DND-41 (cell line): ENCODE measurements at places on chromosomes 11 and 22.

DNA sequence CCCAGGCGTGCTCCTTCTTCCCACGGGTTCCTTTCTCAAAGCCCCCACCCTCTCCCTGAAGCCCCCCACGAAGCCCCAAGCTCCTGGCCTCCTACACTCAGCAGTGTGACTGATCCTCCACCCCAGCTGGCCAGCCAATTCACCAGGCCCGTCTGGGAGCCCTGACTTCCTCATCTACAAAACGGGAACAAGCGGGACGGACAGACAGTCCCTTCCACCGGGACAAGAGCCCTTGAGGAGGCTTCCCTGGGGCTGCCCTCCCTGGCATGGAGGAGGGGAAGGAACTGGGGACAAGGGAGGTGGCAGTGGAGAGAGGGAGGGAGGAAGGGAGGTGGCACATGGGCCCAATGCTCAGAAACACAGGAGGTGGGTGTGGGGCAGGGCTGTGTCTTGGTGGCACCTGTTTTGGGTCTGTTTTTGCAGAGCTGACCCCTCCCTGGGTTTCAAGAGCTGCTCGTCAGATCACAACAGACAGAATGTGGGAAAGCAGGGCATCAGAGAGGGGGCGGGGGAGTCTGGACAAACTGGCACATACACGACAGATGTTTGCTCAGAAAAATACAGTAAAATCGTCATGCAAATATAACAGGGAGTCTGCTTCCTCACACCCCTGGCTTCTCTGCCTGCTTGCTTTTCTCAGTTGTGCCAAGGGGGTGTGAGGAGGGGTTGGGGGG lies 56.8 kb downstream of the ELFN2 start:
- no peaks in the 10 kb centered on the region for H3K27me3 ChIP-seq
- no peak overlapping the region for H3K4me3 ChIP-seq
- no peaks in the 10 kb centered on the region for H3K4me1 ChIP-seq
- no peak overlapping the region for H3K27ac ChIP-seq
- peak; percentile 9 for DNase-seq
- no peaks in the 10 kb centered on the region for H3K36me3 ChIP-seq

DNA sequence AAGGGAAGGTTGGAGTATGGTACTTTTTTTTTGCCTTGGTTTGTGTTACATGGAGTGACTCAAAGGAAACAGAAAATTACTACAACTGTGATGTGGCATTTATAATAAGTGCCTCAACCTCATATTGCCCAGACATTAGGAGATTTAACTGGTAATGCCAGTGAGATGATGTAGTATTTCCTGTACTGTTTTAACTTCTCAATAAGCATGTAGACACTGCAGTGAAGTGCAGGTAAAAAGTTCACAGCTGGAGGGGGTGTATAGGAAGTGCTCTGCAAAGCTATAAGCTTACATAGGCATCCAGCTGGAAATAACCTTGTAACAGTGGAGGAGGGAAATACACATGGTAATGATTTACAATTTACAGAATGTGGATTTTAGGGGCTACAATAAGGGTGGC lies 138.2 kb upstream of the MTMR2 start:
- no peak overlapping the region for H3K27ac ChIP-seq
- H3K4me3 ChIP-seq, result no peak overlapping the region
- 0 out of 2 replicates have a peak, but pooled peaks cover 7% of the 10 kb centered on the region for H3K4me1 ChIP-seq
- H3K36me3 ChIP-seq, result no peaks in the 10 kb centered on the region
- no peaks in the 10 kb centered on the region for H3K27me3 ChIP-seq

- H3K4me3 ChIP-seq, result no peak overlapping the region
- H3K27ac ChIP-seq, result no peak overlapping the region
- peaks cover 16% of the 10 kb centered on the region for H3K27me3 ChIP-seq
- no peaks in the 10 kb centered on the region for H3K36me3 ChIP-seq
- DNase-seq, result no peak
- H3K4me1 ChIP-seq, result no peaks in the 10 kb centered on the region
Observed at GRCh38 chr11:125304136-125304535, 139.6 kb downstream of the PKNOX2 start.

DNA sequence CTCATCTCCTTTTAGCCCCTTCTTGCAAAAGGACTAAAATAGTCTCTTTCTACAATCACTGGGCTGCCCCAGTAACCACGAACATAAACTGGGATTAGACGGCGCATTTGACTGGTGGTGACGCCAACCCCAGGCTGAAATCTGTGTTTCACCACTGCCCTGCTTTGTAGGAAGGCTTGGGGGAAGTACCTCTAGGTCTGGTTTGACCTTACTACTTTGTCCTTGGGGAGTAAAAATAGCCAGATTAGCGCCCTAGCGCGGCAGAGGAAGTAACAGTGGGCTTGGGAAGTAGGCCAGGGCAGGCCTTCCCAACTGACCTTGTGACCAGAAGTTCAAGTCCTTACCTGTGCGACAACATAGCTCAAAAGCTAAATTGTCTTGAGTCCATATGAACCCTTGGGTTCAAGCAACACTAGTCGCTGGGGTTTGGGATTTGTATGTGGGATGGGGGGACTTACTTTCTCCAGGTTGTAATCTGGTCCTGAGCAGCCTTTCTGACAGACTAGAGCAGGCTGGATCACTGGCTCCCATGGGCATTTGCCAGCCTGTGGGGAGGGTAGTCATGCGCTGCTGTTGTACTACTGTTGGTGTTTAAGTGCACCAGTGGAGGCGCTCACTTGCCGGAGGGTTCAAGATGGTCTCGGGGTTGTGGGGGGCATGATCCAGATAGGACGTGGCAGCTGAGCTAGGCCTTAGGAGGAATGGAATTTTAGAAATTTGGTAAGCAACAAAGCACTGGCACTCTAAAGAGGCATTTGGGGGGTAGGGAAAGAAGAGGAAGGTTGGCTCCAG lies 953 bp upstream of the PACS1 start:
- H3K4me1 ChIP-seq, result peaks cover 27% of the 10 kb centered on the region
- DNase-seq, result no peak
- peak overlapping the region; percentile 90 for H3K4me3 ChIP-seq
- peak overlapping the region; percentile 61 for H3K27ac ChIP-seq

DNA sequence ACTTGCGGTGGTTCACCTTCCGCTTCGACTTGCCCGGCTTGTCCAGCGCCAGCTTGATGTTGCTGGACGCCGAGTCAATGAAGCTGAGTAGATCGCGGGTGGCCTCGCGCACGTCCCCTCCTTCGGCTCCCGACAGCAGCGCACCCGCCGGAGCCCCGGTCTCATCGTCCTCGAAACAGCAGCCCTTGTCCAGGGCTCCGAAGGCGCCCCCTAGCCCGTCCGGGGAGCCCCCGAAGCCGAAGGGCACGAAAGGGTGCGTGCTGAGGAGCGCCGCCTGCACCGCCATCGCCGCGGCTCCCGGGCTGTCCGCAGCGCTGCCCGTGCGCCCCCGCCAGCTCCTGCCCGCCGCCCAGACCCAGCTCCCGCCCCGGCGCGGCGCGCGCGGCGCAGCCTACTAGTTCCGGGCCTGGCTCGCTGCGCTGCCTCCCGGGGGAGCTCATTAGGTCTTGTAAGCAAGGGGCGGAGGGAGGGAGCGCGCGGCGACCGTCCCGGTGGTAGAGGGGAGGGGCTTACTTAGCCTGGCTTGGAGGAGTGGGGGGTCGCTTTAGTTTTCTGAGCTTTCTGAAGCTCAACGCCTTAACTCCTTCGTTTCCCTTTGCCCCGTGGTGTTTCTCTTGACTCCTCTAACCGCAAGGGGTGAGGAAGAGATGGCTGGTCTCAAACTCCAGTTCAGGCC lies at the start of gene FAM181B:
Gene FAM181B, minus strand, starts transcription at position 421 of the 676 bp plus-strand sequence. Its CDS starts 135 bp downstream, at position 286.
- H3K4me3 ChIP-seq, result no peak within 1 kb of the TSS
- H3K27ac ChIP-seq, result no peak within 1 kb of the TSS
- H3K27me3 ChIP-seq, result no peaks in the 10 kb centered on the region
- no peak for DNase-seq

GRCh38 chr11:123321636-123322035 lies 108.4 kb upstream of the GRAMD1B start:
- no peaks in the 10 kb centered on the region for H3K36me3 ChIP-seq
- no peak overlapping the region for H3K27ac ChIP-seq
- no peak overlapping the region for H3K4me3 ChIP-seq
- no peaks in the 10 kb centered on the region for H3K4me1 ChIP-seq

DNA sequence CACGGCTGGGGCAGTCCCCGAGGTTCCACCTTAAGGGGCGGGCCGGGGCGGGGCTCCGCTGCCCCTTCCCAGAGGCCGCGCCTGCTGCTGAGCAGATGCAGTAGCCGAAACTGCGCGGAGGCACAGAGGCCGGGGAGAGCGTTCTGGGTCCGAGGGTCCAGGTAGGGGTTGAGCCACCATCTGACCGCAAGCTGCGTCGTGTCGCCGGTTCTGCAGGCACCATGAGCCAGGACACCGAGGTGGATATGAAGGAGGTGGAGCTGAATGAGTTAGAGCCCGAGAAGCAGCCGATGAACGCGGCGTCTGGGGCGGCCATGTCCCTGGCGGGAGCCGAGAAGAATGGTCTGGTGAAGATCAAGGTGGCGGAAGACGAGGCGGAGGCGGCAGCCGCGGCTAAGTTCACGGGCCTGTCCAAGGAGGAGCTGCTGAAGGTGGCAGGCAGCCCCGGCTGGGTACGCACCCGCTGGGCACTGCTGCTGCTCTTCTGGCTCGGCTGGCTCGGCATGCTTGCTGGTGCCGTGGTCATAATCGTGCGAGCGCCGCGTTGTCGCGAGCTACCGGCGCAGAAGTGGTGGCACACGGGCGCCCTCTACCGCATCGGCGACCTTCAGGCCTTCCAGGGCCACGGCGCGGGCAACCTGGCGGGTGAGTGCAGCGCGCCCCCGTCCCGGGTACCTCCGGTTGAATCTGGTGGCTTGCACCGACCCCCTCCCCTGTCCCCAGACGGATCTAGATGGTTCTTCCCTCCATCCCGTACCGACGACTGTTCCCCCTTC lies at the start of gene SLC3A2:
Gene SLC3A2, plus strand, starts transcription at position 94 of the 776 bp plus-strand sequence. Its CDS starts 128 bp downstream, at position 222.
- H3K27ac ChIP-seq, result peak within 1 kb of the TSS; percentile 95
- peak; percentile 91 for DNase-seq
- H3K27me3 ChIP-seq, result no peaks in the 10 kb centered on the region
- H3K4me3 ChIP-seq, result peak within 1 kb of the TSS; percentile 83

- H3K27ac ChIP-seq, result no peak overlapping the region
- H3K4me3 ChIP-seq, result no peak overlapping the region
- no peaks in the 10 kb centered on the region for H3K36me3 ChIP-seq
- no peaks in the 10 kb centered on the region for H3K4me1 ChIP-seq
- H3K27me3 ChIP-seq, result no peaks in the 10 kb centered on the region
Observed at GRCh38 chr11:95536047-95536690, 253.4 kb downstream of the FAM76B start.

- H3K4me3 ChIP-seq, result no peak overlapping the region
- no peaks in the 10 kb centered on the region for H3K4me1 ChIP-seq
- H3K36me3 ChIP-seq, result peaks cover 50% of the 10 kb centered on the region
- no peak for DNase-seq
Observed at GRCh38 chr22:20061481-20061861, 18.6 kb upstream of the DGCR8 start.

- H3K27me3 ChIP-seq, result no peaks in the 10 kb centered on the region
- no peak for DNase-seq
- no peak overlapping the region for H3K27ac ChIP-seq
- no peaks in the 10 kb centered on the region for H3K4me1 ChIP-seq
- H3K36me3 ChIP-seq, result peaks cover 26% of the 10 kb centered on the region
- no peak overlapping the region for H3K4me3 ChIP-seq
Observed at GRCh38 chr22:38861170-38861876, 10.7 kb downstream of the CBX6 start.

DNA sequence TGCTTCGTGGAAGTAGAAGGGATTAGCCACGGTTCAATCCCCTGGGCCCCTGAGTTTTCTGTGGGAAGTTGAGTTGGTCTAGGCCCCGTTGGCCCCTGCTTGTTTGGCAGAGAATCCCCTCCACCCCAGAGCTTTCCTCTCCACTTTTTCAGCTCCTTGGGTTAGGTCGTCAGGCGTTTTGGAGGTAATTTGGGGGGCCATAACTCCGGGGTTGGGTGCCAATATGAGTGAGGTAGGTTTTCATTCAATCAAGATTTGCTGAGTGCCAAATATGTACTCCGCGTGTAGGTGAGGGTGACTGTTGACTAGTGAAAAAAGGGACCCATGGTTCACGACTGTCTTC lies 590 bp downstream of the ATG13 start:
- H3K27me3 ChIP-seq, result no peaks in the 10 kb centered on the region
- peaks cover 25% of the 10 kb centered on the region for H3K36me3 ChIP-seq
- H3K4me3 ChIP-seq, result peak overlapping the region; percentile 94
- no peak for DNase-seq
- peaks cover 65% of the 10 kb centered on the region for H3K4me1 ChIP-seq
- H3K27ac ChIP-seq, result peak overlapping the region; percentile 98

DNA sequence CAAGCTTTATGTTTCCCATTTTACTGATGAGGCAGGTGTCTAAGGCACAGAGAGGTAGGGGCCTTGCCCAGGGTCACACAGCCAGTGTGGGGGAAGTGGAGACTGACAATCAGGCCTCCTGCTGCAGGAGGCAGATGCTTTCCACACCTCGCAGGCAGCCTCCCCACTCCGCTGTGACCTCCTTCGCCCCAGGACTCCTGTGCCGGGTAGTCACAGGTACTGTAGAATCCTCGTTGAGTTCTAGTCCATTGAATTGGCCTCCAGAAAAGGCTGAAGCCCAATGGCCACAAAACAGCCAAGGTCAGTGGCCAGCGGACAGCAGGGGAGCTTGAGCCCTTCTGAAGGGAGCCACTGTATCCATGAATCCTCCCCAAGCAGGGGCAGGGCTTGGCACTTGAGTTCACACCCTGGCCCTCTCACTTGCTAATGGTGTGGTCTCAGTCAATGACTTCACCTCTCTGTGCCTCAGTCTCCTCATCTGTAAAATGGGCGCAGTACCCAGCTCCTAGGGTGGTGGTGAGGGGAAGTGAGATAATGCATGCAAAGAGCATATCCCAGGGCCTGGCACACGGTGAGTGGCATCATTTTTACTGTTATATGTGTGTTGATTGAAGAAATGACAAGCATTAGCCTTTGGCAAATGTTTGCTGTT lies 1.1 kb upstream of the FXYD2 start:
- peak overlapping the region; percentile 97 for H3K27ac ChIP-seq
- H3K4me3 ChIP-seq, result peak overlapping the region; percentile 53
- H3K27me3 ChIP-seq, result no peaks in the 10 kb centered on the region
- DNase-seq, result peak; percentile 52
- H3K4me1 ChIP-seq, result peaks cover 94% of the 10 kb centered on the region
- H3K36me3 ChIP-seq, result peaks cover 35% of the 10 kb centered on the region

GRCh38 chr11:60375316-60375715 lies 3.0 kb upstream of the MS4A7 start:
- DNase-seq, result no peak
- H3K27ac ChIP-seq, result no peak overlapping the region
- no peaks in the 10 kb centered on the region for H3K27me3 ChIP-seq
- H3K36me3 ChIP-seq, result no peaks in the 10 kb centered on the region
- no peak overlapping the region for H3K4me3 ChIP-seq

DNA sequence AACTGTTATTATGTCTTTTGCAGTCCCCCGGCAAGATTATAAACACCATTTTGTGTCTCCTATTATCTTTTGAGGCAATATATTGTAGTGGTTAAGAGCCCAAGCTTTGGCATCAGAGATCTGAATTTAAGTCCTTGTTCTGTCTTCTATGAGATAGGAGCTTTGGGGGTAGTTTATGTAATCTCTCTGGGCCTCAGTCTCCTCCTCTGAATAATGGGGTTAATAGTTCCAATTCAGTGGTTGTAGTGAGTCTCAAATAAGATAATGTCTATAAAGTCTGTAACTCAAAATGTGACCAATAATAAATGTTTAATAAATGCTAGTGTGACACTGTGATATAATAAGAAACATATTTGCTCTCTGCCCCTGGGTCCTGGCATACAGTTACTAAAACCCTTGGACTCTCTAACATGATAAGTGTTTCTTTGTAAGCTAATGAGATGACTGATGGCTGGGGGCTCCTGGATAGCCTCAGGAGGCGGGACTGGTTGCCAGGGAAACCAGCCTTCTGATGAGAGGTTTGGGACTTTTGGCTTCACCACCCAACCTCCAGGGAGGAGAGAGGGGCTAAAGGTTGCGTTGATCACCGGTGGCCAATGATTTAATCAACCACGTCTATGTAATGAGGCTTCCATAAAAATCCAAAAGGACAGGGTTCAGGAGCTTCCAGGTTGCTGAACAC lies 183.4 kb upstream of the MTMR2 start:
- no peak overlapping the region for H3K4me3 ChIP-seq
- H3K27me3 ChIP-seq, result no peaks in the 10 kb centered on the region
- no peak for DNase-seq
- H3K36me3 ChIP-seq, result no peaks in the 10 kb centered on the region
